ENCODE measurements at places on chromosomes 12 and 14.

- no peak for DNase-seq
Measured at GRCh38 chr12:104514092-104514810, 57.5 kb downstream of the CHST11 start.

DNA sequence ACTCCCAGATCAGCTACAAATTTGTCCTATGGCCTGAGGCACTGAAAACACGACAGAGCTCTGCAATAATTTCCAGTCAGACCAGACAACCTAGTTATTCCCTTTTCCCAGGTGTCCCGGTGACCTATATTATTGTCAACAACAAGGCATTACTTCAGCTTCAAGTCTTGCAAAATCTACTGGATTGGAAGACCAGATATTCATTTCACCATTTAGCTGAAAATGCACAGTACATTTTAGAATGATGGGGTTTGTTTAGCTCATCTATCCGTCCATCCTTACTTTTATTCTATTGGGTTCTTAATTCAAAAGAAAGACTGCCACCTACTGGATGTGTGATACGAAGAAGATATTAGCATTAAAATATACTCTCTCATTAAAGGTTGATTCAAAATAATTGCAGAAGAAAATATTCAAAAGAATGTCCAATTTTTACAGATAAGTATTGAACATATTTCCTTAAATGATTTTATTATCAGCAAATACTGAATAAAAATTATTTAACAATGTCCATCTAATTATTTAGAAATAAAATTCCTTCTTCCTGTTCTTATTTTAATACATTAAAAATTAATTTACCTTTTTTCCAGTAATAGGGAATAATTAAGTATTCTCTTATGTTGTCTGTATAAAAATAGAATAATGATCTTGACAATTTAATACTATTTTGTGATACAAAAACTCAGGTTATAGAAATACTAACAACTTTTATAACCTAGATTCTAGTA lies 244.9 kb upstream of the LRIG3 start:
- no peak for DNase-seq

GRCh38 chr12:111361717-111362576 lies 6.9 kb downstream of the PHETA1 start:
- DNase-seq = no peak

DNA sequence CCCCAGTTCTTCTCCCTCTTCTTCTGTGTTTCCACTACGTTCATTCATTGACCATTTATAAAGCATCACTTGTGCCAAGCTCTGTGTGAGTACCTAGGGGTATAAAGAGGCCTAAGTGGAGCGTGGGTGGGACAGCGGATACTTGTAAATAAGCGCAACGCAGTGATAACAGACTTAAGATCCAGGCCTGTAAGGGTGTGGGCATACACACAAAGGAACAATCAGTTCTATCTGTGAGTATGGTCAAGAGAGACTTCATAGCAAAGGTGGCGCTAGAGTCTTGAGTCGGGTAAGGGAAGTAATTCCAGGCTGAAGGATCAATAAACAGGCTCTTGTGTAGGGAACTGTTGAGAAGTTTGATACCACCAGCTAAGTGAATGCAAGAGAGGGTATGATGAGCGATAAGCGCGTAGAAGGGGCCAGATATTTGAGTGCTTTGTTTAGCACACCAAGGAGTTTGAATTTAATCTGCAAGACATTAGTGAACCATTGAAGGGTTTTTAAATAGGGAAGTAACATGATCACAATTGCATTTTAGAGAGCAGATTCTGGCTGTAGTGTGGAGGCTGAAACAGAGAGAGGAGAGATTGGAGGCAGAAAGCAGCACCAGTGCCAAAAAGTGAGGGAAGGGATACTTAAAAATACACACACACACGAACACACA lies 1.0 kb upstream of the GXYLT1 start:
- no peak for DNase-seq

GRCh38 chr12:96224219-96224615 lies 30.0 kb downstream of the ELK3 start:
- DNase-seq = no peak

- DNase-seq = no peak
Measured at GRCh38 chr14:104271391-104271790, 133.0 kb downstream of the KIF26A start.

DNA sequence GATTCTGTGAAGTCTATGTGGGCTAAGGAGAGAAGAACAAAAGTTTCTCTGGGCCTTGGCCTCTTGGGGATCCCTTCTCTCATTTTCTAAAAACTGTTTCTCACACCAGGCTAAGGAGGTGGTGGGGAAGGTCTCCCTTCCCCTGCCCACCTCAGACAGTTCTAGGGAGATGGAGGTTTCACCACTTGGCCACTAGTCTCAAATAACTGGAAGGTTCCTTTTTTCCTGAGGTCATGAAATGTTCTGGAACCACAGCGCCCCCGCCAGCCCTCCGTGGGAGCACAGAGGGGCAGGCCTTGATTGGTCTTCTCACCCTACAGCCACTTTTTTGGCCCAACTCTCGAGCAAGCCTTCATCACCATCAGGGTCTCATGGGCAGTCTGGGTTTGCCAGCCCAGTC lies 12.6 kb downstream of the C12orf43 start:
- DNase-seq = no peak

DNA sequence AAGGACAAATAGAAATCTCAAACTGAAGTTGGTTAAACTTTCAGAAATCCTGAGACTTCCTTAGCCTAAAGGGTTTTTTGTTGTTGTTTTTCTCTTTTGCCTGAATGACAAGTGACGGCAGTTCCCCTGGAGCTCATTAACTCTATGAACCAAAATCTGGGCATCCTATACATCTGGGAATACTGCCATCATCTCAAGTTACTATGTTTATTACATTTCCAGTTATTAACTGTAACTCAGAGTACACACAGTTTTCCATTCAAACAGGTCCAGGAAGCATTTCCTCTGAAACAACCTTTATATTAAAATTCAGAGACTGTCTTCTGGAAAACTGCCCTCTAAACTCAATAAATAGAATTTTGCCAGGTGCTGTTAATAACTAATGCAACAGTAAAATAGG lies 55.6 kb upstream of the CDKL1 start:
- no peak for DNase-seq

DNA sequence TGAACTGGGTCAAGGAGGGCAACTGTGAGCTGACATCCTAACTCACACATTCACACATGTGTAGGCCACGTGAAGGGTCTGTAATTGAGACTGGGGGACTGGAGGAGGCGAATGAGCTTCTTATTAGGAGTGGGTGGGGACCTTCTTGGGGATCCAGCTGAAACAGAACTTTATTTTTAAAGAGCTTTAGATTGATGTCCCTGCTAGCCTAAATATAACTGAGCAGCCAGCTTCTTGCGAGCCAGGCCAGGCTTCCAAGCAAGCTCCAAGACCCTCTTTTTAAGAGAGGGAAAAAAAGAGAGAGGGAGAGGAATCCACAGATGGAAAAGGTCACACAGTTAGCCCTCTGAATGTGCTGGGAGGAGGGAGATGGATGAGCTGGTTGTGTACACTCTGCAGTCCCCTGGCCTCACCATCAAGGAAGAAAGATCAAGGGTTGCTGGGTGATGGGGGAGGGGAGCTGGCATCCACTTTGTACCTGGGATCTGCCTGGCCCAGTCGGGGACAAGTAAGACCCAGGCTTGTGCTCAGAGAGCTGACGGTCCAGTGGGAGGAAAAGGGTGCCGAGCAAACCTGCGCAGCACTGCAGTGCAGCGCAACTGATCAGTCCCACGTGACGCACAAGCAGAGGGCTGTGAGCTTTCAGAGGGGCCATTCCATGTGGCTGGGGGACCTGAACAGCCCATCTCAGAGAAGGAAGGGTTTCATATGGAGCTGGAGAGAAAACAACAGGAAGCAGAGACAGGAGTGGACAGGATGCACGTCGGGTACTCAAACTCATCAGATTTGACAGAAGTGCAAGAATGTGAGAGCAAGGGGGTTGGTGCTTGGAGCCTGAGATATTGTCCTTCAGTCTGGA lies 154.5 kb downstream of the ZFP36L1 start:
- DNase-seq = no peak

- peak; percentile 6 for DNase-seq
Measured at GRCh38 chr12:130916241-130916911, 37.3 kb upstream of the ADGRD1 start.

DNA sequence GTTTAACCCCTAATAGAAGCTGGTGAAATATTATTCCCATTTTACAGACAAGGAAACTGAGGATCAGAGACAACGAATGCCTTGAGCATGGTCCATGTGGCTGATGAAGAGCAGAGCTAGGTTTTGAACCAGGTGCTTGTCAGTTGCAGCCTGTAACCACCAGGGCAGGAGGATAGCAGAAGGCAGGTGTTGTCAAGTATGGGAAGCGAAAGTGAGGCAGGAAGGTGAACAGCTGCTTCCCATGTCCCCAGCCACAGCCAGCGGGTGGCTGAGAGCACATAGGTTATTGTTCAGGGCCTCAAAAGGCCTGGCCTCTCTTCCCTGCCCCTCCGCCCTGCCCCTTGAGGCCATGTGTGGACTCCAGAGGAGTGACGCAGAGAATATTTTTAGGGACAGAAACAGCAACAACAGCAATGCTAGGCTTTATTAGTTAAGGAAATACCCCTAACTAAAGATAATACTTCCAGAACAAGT lies 39.6 kb downstream of the IQSEC3 start:
- DNase-seq = no peak

GRCh38 chr12:20777420-20777819 lies 33.1 kb upstream of the SLCO1B3 start:
- no peak for DNase-seq

- DNase-seq = no peak
Measured at GRCh38 chr12:117837737-117838050, 131.1 kb downstream of the KSR2 start.

GRCh38 chr12:105822131-105823105 lies 316.3 kb downstream of the NUAK1 start:
- no peak for DNase-seq

DNA sequence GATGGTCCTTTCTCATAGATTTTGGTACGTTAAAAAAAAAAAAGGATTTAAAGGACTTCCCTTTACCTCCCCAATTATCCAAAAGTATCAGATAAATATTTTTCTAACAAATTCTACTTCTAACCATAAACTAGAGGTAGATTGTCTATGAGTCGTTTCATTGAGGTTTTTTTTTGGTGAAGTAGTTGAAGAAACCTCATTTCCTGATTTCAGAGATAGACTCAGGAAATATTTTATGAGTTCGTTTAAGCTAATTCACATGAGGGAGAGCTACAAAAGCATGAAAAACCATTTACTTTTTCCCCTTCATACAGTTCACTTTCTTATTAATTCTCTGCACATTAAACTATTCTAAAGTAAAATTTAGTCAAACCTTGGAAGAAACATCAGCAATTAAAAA lies 112.5 kb downstream of the RALGAPA1 start:
- DNase-seq = no peak

DNA sequence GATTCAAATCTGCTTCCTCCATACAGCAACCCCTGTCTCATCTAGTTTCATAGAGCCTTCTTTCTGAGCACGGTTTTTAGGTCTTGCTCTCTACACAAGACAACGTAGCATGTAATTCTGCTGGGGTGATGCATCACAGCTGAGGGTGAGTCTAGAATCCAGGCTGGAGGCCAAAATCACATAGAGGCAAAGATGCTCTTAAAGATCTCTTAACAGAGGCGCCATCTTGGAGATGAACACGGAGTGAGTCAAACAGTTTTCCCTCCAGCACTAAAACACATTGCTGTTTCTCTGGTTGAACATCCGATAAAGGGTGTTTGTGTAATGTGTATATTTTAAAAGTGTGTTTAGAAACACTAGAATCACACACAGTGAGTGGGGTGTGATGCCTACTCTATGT lies 78.9 kb downstream of the NOS1 start:
- DNase-seq = no peak

DNA sequence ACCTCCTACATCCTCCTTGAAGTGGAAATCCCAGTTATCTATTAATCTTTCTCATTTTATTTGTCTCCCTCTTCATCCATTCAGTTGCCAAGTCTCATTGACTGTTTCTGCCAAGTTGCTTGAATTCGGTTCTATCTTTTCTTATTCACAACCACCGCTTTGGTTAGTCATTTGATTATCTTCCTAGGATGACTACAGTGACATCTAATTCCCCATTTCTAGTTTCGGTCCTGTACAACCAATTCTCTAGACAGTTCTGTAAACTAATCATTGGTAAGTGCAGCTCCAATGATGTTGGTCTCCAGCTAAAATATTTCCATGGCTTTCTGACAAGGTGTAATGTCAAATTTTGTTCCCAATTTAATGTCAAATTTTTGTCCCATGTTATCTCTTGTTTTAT lies 220.1 kb downstream of the ADAMTS20 start:
- no peak for DNase-seq

DNA sequence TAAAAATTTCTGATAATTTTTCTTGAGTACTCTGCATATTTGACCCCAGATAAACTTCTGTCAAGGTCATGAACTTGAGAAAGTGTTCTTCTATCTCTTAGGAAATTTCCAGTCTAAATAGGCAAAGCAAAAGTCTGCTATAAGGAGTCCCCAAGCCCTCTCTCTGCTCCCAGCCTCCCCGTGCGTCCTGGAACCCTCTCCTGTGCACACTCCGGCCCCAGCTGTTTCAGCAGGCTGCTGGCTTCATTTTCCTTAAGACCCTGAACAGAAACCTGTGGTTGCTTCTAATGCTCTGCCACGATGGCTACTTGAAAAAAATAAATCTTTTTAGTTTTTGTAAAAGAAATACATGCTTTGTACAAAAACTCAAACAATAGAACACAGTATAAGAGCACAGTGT lies 14.7 kb downstream of the KRT2 start:
- DNase-seq = no peak

- DNase-seq = no peak
Measured at GRCh38 chr12:67710582-67710981, 62.0 kb downstream of the DYRK2 start.

DNA sequence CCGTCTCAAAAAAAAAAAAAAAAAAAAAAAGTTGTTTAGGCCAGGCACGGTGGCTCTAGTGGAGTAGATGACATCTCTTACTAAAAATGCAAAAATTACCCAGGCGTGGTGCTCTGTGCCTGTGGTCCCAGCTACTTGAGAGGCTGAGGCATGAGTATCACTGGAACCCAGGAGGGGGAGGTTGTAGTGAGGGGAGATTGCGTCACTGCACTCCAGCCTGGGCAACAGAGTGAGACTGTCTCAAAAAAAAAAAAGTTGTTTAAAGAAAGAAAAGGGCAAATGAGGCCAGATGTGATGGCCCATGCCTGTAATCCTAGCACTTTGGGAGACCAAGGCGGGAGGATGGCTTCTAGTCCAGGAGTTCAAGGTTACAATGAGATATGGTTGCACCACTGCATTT lies 36.6 kb upstream of the SPPL3 start:
- no peak for DNase-seq

DNA sequence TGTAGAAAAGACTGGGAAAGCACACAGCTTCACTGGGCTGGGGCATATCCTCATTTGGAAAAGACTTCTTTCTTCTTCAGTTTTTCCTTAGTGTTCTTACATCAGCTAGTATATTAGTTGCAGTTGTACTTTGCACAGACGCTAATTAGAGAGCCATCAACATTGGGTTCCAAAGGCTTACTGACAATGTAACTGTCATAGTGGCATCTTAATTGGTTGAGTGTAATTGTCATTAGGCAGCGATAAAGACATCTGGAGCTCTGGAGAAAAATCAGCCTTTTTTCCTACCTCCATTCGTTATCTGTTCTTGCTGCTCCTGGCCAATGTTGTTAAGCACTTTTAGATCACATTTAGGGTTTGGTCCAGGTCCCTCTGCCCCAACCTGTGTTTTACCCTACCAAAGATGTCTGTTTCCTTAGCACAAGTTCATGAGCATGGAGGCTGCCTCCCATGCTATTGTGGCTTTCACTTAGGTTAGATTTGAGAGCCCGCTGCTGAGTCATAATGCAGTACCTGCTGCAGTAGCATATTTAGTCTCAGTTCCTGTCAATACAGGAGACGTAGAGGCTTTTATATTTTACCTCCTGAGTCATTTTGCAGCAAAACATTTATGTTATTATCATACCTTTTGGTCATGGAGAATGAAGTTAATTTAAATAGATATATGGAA lies 49.2 kb downstream of the FBXW8 start:
- DNase-seq = no peak

Data from brain microvascular endothelial cell (primary cell).